ENCODE measurements at places on chromosomes 16 and 17.

DNA sequence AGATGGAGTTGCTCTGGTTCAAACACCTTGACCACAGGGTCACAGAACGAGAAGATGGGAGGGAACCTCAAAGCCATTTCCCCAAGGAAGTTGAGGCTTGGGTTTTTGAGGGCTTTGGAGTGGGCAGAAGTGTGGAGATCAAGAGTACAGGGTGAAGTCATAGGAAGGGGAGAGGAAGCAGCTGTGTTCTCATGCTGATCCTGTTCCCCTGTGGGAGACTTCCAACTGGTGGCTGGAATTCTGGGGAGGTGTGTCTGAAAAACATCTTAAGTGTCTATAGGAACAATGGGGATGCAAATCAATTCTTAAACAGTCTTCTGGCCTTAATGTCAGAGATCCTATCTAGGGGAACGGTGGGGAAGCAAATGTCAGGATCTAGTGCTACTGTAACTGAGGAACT is 38.8 kb upstream of the HSBP1 start:
- DNase-seq, result no peak

DNA sequence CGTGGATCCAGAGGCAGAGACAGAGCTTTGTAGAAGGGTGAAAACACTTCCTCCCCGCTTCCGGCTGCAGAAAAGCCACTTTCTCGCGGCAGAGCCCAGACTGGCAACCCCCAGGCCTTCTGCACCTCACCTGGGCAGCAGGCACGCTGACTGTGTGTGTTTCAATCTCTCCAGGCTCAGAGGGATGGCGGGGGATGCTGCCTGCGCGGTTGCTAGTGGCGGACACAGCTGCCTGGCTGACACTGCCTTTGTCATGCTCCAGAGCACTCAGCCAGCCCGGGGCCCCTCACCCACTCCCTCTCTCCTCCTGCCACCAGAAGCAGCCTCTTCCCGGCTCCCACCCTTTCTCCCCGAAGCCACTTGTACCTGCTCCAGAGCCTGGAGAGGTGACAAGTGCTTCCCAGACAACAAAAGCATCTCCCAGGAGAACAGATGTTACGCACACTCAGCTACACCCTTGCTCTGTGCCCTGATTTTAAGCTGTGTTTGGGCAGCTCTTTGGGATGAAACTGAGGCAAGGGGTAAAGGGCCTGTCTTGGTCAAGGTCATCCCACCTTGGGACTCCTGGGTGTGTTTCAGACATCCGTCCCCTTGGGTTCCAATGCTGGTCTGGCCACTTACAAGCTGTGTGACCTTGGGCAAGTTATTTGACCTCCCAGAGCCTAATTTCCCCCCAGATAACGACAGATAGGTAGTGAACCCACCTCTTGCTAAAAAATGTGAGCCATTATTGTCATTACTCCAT is 9.2 kb upstream of the GLIS2 start:
- no peak for DNase-seq

DNA sequence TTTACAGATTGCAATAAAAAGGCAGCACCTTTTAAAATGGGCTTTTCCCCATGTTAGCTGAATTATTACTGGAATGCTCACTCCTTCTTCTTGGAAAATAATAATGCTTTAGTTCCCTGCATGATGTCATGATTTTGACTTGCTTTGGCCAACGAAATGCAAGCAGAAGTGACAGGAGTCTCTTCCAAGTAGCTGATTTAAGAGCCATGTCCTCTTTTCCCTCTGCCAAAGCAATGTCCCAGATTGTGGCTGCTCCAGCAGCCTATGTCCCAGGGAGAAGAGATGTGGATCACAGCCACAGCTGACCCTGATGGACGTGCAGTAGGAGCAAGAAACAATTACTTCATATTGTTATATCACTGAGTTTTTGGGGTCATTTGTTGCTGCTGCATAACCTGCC is 246.6 kb downstream of the HAPSTR1 start:
- no peak for DNase-seq

GRCh38 chr16:79267781-79268180 is 332.8 kb downstream of the MAF start:
- DNase-seq, result no peak

GRCh38 chr17:64028874-64029464 is 8.5 kb upstream of the ICAM2 start:
- DNase-seq, result no peak

DNA sequence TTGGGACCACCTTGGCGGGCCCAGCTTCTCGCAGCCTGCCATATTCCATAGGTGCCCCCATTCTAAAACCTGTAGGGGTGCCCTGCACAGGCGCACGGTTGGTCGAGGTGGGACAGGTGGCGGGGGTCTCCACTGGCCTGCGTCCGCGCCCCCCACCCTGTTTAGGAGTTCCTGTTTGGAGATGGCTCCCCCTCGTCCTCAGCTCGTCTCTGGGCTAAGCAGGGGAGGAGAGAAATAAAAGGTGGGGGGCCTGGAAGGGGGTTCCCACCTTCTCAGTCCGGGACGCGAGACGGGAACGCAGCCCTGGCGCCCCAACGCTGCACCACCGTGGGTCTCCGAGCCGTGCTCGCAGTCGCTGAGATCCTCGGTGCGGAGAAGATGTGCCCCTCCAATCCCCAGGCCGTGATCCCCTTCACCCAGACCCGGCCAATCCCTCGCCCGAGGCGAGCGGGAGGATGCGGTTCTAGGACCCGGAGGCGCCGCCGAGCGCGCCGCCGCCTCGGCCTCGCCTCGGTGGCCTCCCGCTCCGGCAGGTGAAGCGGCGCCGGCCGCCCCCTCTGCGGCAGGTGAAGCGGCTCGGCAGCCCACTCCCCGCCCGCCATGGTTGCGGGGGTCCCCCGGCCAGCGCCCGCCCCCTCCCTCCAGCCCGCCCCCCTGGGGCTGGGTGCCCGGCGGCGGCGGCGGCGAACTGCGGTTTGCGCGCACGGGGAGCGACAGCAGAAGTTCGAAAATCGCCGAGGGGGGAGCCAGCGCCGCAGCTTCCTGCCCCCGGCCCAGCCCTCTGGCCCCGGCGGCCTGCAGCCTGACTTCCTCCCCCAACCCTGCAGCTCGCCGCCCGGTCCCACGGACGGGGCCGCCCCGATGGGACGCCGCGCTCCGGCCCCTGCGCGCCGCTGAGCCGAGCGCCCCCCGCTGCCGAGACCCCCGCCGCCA is at the start of gene FMNL1:
FMNL1 (plus strand) TSS at position 805 of the 933 bp plus-strand sequence. CDS start 240 bp downstream, outside the sequence.
- peak; percentile 82 for DNase-seq

DNA sequence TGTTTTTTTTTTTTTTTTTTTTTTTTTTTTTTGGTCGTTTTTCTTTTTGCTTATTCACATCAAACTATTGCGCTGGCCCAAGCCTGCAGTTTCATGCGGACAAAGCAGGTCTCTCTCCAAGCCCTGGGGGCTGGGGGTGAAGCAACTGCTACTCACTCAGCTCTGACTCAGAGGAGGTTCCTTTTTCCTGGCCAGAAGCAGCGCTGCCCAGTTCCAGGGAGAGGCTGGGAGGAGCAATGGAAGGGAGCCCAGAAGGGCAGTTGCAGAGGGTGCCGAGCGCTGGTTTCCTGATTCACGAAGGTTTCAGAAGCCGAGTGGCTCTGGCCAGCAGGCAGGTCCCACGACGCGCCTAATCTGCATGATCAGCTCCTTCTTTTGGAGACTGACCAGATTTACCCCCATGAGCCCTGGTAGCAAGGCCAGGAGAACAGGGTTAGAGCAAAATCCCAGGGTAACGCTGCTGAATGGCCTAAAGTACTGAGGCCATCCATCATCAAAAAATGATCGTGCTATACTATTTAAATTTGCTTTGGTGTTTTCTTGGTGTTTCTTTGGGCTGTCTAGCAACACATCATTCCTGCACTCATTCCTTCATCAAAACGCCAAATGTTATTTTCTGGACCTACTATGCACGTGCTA is 144.7 kb upstream of the SOX9 start:
- no peak for DNase-seq

DNA sequence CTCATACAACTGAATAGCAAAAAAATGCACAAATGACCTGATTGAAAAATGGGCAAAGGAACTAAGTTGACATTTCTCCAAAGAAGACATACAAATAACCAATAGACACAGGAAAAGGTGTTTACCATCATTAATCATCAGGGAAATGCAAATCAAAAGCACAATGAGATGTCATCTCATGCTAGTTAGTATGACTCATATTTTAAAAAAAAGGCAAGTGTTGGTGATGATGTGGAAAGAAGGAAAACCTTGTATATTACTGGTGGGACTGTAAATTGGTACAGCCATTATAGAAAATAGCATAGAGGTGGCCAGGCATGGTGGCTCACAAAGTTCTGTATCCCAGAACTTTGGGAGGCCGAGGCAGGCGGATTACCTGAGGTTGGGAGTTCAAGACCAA is 232.5 kb upstream of the ZFHX3 start:
- DNase-seq, result no peak

DNA sequence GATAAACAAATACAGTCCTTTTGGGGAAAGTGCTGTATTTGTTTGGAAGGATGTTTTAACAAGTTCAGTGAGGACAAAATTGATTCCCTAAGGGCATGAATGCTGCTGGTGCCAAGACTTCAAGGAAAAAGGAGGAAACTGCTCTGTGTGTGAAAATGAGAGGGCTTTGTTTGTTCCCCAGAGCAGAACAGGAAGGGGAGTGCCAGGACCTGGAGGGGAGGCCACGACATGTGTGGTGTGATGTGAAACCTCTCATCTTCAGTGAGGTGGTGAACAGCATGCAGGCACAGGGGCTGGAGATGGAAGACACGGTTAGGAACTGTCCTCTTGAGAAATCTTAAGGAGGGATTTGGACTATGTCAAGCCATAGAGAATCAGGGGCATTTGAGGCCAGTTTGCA is 46.6 kb upstream of the GRIN2A start:
- DNase-seq, result no peak

DNA sequence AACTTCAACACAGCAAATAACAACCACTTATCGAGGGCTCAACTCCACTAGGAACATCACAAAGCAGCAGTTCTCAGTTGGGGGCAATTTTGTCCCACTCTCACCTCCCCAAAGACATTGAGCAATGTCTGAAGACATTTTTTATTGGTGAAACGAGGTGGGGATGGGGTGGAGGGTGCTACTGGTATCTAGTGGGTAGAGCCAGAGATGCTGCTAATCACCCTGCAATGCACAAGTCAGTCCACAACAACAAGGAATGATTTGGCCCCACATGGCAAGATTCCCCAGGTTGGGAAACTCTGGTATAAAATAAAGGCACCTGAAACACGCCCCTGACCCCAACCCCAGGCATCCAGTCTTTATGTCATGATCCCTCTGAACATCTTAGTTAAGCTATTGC is 33.3 kb downstream of the TLE7 start:
- DNase-seq, result no peak

DNA sequence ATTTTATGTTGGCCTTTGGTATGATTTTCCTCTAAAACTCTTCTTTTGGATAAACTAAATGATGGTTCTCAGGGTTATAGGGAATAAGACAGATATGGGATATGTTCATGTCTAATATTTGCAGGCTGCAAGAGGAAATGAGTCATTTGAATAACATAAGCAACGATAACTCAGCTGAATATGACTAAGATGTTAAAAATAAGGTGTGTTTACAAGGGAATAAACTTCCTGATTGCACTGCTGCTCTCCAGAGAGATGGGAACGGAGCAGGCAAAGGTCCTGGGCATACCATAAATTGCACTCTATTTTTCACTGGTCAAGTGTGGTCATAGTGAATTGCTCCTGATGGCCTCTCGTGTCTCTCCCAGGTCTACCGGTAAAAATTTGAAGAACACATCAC is 666.2 kb downstream of the TOX3 start:
- DNase-seq, result no peak

GRCh38 chr17:77332034-77332971 is 191.5 kb downstream of the SEC14L1 start:
- DNase-seq, result no peak

GRCh38 chr16:48326915-48327314 is 58.3 kb downstream of the SIAH1 start:
- DNase-seq, result no peak

- DNase-seq, result no peak
Observed at GRCh38 chr17:45081047-45081703, 20.1 kb downstream of the NMT1 start.

DNA sequence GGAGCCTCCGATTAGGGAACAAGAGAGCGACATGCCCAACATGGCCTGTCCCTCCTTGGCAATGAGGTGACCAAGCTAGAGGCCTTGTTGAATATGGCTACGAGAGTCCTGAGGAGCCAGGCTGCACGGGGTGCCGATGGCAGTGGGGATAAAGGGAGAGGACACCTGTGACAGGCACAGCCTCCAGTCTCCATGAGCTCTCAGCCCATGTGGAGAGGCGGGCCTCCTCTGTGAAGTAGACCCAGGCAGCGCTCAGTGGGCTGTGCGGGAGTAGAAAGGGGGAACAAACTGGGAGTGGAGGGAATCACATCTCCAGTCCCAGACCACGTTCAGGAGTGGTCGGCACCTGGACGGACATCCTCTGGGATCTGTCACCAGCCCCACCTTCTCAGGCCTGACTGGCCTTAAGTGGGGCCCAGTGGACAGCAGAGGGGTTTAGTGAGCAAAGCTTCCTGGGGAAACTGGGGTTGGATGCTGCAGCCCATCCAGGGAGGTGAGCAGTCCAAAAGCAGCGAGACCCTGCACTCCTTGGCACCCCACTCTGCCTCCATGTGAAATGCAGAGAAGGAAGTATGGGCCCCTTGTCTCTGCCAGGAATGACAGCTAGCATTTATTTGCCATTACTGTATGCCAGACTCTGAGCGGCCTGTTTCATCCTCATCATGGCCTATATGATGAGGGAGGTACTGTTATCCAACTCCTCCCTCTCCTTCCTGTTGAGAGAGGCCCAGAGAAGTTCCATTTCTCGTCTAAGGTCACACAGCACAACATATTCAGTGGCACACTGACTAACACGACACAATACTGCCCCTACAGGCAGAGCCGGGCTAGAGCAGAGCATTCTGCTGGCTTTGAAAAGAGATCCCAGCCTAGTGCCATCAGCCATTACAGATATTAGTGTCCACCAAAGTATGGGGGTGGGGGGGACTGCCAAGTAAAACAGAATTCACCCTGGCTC is 4.5 kb upstream of the TMEM92 start:
- DNase-seq, result peak; percentile 37

DNA sequence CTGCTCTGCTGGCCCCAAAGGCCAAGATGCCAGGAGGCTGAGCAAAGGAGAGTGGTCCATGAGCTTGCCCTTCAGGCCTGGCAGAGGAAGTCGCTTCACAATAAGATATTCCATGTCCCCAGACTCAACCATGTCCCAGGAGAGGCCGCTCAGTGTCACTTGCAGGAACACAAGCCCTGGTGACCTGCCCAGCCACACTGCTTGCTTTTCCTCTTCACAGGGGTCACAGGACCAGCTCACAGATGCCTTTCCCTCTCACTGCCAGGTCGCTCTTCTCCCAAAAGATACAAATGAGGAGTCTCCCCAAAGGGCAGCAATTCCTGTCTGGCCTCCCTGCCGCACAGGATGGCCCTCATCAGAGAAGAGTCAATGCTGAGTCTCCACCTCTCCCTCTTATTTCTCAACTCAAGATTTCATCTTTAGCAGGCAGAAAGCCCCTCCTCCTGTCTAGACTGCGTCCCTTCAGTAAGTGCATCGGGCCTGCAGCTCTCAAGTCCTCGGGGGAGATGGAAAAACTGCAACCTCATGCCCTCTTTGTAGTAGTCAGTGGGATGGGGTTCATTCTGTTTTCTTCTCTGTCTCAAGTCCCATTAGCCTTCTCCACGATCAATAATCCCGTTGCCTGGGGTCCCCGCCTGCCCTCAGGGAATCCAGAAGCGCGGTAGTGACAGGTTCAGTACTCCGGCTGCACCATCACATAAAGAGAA is 5.0 kb downstream of the JUP start:
- DNase-seq, result no peak

GRCh38 chr16:56608876-56609462 is 585 bp downstream of the MT2A start:
- DNase-seq, result no peak

All from HL-60 (cell line).